ENCODE measurements at places on chromosomes 16 and 17.
A peak's percentile ranks its signal among the peaks of the same experiment; 100 is the strongest.

- no peak for DNase-seq
These were observed 207.1 kb downstream of the ZFHX3 start for GRCh38 chr16:72840631-72841381.

- no peak for DNase-seq
These were observed 38.4 kb downstream of the FAM20A start for GRCh38 chr17:68562736-68563135.

- peak; percentile 19 for DNase-seq
These were observed 8.3 kb downstream of the FHOD1 start for GRCh38 chr16:67238806-67239470.

- DNase-seq: no peak
These were observed 381.3 kb downstream of the CDH8 start for GRCh38 chr16:61654962-61655361.

- DNase-seq: no peak
These were observed 196.6 kb upstream of the CIBAR2 start for GRCh38 chr16:85308611-85309540.

GRCh38 chr16:79640513-79641360 lies 40.2 kb upstream of the MAF start:
- DNase-seq: peak; percentile 62

DNA sequence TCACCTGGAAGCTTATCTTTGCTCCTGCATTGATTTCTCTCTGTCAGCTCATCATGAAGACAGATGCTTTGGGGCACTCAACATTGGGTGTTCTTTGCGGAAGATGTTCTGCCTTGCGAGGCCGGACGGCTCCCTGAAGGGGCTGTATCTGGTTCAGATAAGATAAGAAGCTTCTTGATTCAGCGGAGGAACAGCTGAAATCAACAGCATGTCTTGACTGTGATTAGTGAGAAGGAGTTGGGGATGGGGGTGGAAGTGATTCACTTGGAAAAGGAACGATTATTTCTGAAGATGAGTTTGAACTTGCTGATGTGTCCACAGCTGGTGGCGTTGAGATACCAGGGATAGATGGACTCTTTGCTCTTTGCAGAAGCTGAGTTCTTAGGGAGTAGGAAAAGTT lies 126.9 kb upstream of the WSCD1 start:
- no peak for DNase-seq

DNA sequence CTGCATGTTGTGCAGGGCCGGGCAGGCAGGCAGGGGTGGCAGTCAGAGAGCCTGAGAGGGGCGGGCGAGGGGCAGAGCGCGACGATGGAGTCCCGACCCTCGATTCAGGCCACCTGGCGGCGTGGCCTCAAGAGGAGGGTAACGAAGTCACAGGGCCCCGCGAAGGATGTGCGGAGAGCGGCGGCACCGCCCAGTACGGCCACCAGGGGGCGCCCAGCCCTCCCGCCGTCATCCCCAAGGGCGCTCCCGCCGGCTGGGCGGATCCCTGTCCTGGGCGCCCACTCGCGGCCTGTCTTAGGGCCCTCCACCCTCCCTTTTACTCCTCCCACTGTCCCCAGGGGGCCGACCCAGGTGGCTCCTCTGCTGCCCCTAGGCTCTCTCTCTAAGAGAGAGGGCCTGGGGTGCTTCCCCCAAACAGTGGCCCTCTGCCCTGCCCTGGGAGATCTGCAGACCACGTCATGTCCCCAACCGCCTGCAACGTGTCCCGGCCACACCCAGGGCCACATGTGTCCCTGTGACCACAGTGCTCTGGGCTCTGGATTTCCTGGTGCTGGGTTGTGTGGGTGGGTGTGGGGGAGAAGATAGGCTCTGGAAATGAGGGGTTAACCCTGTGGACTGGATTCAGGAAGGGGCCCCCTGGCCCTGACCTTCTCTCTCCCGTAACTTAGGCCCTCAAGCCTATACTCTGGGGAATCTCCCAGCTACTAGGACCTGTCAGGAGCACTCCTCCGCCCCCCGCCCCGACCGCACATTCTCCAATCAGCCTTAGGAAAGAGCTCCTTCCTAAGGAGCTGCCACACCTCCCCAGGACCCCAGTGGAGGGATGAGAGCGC lies 5.9 kb downstream of the DPEP2 start:
- peak; percentile 82 for DNase-seq

DNA sequence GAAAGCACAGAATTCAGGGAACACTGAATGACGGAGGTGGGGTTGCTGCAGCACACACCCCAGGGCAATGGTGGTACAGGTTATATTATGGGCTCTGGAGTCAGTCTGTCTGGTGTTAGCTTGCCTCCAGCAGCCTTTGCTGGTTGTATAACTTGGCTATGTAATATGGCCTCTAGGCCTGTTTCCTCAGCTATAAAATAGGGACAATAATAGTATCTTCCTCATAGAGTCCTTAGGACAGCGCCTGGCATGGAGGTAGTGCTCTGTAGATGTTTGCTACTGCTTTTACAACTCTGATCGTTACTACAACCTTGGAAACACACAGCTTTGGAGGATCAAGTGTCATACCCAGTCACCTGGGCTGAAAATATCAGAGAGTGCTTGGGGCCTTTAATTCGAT lies 31.5 kb downstream of the GTF3C1 start:
- DNase-seq: no peak

GRCh38 chr17:75031972-75032719 lies 14.6 kb downstream of the ATP5PD start:
- DNase-seq: peak; percentile 89

GRCh38 chr17:79625706-79626105 lies 14.9 kb upstream of the RBFOX3 start:
- no peak for DNase-seq

DNA sequence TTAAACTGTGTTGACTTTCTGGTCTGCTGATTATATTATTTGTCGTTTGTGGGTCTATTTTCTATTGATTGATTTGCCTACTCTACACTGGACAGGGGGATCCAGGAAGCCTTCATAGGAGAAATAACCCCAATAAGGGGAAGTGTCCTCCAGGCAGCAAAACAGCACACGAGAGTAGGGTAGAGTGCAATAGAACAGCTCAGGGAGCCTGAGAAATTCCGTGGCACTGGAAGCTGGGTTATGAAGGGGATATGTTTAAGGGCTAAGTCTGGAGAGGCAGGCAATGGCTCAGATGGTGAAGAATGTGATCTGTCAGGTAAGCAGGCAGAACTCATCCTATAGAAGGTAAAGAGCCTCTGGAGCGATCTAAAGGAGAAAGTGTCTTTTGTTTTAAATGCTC lies 20.9 kb downstream of the GP2 start:
- no peak for DNase-seq

DNA sequence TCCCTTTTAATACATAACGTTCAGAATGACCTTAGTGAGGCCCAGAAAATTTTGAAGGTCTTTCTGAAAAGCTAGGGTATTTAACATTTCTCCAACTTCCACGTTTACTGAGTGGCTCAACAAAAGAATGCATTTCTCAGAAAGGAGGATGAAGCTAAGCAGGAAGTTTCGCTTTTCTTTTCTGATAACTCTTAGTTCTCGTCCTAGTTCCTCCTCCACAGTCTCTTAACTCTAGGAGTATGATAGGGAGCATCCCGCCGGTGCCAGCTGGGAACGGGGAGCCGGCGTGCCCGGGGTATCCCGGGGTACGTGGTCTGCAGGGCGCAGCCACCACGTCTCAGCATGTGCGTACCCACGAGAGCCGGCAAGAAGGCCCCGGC lies 363 bp downstream of the KARS1 start:
- no peak for DNase-seq

- no peak for DNase-seq
These were observed 377.8 kb downstream of the SNX29 start for GRCh38 chr16:12354296-12354833.

- DNase-seq: no peak
These were observed 196.6 kb downstream of the RAB11FIP4 start for GRCh38 chr17:31588034-31588433.

GRCh38 chr17:36791150-36791941 lies 145.9 kb upstream of the LHX1 start:
- DNase-seq: no peak

DNA sequence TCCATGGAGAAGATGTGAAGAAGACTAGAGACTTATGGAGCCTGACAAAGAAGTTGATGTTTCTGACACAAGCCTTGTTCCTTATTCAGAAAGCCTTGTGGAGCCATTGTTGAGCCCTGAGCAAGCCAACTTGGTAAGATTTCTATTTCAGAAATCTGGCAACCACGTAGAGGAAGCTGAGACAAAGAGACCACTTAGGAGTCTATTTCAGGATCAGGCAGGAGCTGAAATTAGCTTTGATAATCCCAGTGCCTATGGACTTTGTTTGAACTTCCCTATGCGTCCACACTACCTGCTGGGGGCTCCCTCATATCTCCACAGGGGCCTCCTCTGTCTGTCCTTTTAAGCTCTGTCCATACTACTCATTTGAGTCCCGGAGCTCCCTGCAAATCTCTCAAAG lies 540.0 kb upstream of the GOT2 start:
- no peak for DNase-seq

DNA sequence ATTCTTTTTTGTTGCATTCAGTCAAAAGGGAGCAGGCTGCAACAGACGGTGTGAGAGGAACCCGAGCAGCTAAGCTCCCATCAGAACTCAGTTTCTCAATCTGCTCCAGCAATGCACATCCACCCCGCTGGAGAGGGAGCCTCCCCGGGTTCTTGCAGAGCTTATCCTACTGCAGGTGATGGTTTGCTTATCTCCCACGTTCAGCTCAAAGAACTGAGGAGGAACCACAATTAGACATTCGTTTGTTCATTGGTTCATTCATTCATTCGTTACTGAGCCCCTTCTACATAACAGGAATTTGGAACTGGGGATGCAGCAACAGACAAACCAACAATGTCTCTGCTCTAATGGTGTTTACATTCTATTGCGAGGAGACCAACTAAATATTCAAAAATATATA lies 22.2 kb upstream of the ALOX15 start:
- DNase-seq: no peak

GRCh38 chr17:4631836-4632580 lies 9.5 kb downstream of the ALOX15 start:
- DNase-seq: no peak

GRCh38 chr16:66658143-66658859 lies 38.2 kb downstream of the CMTM4 start:
- DNase-seq: no peak

- DNase-seq: no peak
These were observed 63.5 kb downstream of the PRKCA start for GRCh38 chr17:66365903-66366302.

GRCh38 chr16:64409783-64410210 lies 712.1 kb downstream of the CDH11 start:
- no peak for DNase-seq

DNA sequence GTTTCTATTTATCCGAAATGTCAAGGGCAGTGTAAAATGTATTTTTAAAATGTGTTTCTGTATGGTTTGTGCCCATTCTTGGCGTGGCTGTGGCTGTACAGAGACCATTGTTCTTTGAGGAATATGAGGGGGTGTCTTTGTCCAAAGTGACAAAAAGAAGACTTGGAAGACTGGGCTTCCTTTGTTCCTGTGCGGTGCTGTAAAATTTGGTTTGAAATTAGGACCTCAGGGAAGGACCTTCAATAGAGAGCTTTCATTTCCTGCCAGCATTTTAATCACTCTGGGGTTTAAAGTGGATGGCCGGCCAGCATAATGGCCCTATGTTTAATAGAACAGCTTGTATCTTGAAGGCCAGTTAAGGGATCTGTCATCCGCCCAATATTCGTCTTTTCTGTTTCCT lies 190.1 kb upstream of the TBX2 start:
- DNase-seq: no peak

- DNase-seq: peak; percentile 78
These were observed 10.5 kb downstream of the TBC1D16 start for GRCh38 chr17:80025140-80025539.

DNA sequence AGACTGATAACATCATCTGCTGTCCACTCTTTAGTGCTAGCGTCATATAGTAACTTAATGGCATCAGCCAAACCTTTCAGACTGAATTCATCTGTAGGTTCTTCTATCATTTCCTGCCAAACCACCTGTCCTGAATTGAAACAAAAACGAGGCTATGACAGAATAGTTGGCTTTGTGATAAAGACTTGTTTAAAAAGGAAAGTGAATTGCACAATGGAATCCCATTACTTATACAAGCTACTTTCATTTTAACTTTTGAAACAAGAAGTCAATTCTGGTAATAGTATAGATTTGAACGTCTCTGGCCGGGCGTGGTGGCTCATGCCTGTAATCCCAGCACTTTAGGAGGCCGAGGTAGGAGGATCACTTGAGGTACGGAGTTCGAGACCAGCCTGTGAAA lies 18.2 kb downstream of the LASP1NB start:
- no peak for DNase-seq

GRCh38 chr17:77666881-77667395 lies 291.6 kb upstream of the TNRC6C start:
- DNase-seq: no peak

DNA sequence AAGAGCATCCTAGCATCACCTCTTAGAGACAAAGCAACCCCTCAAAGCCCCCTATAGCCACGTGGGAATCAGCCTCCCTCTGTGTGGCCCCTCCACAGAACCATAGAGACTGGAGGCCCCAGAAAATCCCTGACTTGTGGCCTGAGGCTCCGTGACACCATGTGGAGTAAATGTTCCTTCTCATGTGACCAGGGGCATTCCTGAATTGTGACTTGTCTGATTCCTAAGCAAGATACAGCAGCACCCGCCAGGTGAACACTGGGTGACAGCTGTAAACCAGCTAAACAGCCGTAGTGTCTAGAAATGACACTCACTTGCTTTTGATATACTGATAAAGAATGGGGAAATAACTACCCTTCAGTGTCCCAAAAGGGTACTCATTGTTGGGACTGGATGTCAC lies 79.0 kb downstream of the DYNLRB2 start:
- no peak for DNase-seq

DNA sequence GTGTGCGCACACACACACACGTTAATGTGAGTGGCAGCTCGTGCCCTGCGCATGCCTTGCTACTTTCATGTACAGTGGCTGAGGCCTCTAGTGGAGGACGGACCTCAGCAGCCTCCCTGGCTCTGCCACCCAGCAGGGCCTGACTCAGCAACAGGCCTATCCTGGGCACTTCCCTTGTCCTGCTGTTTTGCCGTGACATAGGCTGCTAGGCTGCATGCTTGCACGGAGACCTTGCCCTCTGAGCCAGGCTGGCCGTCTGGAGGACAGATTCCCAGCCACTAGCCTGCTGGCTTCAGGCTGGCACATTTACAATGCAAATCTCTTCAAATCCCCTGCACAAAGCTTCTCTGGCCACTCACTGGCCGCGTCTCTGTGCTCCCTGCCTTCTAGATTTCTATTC lies 9.5 kb downstream of the RNF213 start:
- peak; percentile 5 for DNase-seq

- DNase-seq: no peak
These were observed 157.2 kb upstream of the CACNG3 start for GRCh38 chr16:24098896-24099295.

DNA sequence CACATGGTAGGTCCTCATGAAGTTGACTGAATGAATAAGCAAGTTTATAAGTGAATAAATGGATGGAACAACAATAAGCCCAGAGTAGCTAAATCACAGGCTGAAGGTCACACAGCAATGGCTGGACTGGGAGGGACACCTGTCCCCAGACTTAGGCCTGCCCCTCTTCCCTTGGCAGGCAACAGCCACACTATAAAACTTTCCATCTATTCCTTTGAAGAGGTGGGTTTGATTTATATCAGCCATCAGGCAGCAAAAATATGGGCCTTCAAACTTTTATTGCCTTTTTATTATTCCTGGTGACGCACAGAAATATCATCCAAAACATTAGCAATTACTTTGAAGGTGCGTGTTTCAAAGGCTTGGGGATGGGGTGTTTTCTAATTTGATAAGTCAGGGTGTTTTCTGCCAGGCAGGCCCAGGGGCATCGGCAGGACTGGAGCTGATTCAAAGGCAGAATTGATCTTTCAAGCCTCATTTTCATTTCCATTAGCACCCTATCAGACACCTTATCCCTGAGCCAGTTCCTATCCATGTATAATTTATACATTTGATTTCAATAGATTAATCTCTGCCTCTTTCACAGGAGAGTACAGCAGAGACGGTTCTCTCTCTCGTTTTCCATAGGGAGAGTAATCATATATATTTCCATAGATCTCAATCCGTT lies 67.2 kb upstream of the LYRM9 start:
- DNase-seq: no peak
